NCI-H510A (cell line): ENCODE measurements at places on chromosomes 7 and 10.

DNA sequence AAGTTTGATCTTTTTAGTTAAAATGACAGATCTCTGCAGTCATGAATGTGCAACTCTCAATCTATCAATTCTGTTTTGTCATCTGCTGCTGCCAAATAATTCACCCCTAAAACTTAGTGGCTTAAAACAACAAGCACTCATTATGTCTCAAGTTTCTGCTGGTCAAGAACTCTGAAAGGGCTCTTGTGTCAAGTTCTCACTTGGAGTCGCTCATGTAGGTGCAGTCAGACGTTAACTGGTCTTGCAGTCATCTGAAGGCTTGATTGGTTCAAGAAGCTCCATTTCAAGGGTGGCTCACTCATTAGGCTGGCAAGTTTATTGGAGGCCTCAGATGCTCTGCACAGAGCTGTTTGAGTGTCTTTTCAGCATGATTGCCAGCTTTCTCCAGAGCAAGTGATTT is 28.5 kb upstream of the LRRC72 start:
- no peak for DNase-seq

DNA sequence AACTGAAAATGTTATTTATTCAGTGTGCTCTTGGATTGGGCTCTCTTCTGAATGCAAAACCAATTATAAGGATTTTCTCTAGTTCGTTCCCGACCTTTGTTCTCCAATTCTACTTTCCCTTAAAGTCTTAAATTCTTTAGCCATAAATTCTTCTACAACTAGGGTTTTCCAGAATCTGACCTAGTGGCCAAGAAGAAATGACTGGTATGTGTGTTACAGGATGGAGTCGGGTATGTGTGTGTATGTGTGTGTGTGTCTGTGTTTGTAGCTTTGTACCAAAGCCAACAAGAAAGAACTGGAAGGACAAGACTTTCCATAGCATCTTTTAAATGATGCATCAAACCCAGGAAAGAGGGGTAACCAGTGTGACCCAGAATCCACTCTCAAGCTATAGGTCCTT is 25.8 kb upstream of the LEP start:
- DNase-seq = no peak

DNA sequence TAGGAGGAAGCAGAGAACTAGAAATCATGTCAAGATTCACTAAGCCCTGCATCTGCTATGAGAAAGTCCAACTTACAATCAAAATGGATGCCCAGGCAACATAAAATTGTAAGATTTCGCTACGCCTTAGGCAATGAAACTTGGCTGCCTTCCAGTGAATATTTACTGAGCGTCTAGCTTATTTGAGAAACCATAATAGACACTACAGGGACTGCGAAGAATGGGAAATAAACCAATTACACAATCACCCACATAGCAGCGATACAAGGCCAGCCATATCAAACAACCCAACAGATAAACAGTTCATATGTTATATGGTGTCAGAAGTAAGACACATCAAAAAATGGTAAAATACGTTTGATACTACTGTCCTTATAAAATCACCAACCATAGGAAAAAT is 545.0 kb upstream of the C7orf33 start:
- no peak for DNase-seq

GRCh38 chr7:42143711-42144600 is 93.1 kb downstream of the GLI3 start:
- DNase-seq = no peak

- no peak for DNase-seq
These were observed 11.6 kb upstream of the DNMBP start for GRCh38 chr10:100021322-100021721.
